ENCODE measurements at places on chromosomes 4 and X. TPM values are rescaled to one million over a fixed set of nuclear protein-coding genes. Genes with fewer than 3 reads are reported as not detected.

GRCh38 chr4:48234575-48234974 lies 35.1 kb downstream of the TEC start:
- no peak for DNase-seq

GRCh38 chrX:65987811-65988210 lies 52.1 kb downstream of the VSIG4 start:
- no peak for DNase-seq

DNA sequence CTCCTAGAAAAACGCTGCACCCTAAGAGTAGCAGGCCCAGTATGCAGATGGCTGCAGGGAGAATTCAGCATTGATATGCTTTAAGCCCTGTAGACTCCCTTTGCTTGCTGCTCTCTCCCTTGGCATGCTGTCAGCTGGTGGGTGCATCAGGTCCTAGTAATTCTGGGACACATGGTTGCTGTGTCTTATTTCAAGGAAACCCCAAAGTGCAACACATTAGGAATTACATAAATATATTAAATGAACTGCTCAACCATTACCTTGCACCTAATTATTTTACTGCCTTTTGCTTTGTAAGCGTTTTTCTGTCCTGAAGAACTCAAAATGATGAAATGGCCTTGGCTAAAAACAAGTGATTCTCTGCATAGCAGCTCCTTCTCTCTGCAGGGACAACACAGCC lies 516.3 kb downstream of the ZIC3 start:
- DNase-seq = no peak

DNA sequence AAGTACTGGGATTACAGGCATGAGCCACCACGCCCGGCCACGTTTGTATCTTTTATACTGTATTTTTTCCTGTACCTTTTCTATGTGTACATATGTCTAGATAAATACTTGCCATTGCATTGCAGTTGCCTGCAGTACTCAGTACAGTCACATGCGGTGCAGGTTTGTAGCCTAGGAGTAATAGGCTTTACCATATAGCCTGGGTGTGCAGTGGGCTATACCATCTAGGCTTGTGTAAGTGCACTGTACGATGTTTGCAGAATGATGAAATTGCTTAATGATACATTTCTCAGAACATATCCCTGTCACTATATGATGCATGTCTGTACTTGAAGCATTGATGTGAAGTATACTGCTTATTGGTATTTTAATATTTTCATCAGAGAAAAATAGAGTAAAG lies 115.4 kb upstream of the PUDP start:
- no peak for DNase-seq

DNA sequence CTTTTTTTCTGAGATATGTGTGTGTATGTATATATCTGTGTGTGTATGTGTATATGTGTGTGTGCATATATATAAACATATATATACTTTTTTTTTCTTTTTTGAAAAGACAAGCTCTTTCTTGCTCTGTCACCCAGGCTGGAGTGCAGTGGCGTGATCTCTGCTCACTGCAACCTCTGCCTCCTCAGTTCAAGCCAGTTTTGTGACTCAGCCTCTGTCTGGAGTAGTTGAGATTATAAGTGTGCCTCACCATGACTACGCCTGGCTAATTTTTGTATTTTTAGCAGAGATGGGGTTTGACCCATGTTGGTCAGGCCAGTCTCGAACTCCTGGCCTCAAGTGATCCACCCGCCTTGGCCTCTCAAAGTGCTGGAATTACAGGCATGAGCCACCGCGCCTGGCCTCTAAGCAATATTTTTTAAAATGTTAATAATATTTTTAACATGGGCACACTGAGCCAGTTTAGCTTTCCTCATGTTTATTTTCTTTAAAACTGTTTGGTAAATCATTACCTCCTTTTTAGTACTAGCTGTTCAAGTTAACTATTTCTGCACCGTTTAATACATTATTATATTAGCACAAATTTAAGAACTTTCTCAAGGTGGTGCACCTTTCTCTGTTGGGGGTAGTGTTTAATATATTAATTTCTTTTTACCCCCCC lies 33.3 kb downstream of the BBS12 start:
- DNase-seq = no peak

The ANXA10 gene
- total RNA-seq = not detected

GRCh38 chr4:41320278-41320677 lies 63.5 kb downstream of the UCHL1 start:
- DNase-seq = no peak

DNA sequence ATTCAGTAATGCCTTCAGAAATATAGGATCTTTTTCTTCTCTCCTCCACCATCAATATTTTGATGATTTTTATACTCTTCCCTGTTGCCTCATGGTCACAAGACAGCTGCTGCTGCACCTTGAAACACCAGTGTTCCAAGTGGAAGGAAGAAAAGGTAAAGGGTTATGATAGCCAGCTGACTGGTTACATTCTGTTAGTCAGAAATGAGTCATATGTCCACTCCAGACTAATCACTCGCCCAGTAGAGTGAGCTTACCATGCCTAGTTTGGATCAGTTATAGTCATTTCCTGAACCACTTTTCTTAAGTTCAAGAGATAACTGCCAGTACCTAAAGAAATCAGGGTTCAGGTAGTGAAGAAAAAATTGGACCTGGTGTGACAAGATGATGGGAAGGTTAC lies 532.3 kb upstream of the SMIM31 start:
- no peak for DNase-seq

DNA sequence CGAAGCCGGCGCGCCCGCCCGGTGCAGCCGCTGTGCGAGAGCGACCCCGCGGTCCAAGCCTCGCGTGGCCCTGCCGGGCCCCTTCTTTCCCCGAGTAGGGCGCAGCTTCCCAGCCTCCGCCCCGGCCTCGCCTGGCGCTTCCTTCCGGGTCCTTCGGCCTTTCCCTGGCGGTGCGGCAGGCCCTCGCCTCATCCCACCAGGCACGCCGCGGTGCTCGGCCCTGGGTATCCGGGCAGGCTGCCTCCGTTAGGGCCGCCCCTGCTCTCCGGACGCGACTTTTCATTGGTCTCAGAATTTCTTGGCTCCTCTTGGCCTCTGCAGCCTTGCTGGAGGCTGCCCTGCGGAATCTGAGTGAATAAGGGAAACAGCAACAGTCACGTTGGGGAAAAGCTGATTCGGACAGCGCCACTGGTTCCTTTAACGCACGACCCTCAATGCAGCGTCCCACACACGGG lies 429 bp downstream of the UVSSA start:
- peak; percentile 47 for DNase-seq

The DMP1 gene
- not detected for total RNA-seq

The RCHY1 gene
- 25.4 TPM for total RNA-seq

- DNase-seq = no peak
Observed at GRCh38 chr4:7784131-7784870, 155.4 kb downstream of the AFAP1 start.

All from activated T-helper 2 cell treated with anti-CD3 and anti-CD28 coated beads, Interferon-gamma antibody, Interleukin-2, Interleukin-4, amounts not matched to agents 10 μg/mL and 5 μg/mL and 100 μg/mL, durations not matched to agents 14 hours and 24 hours and 36 hours (primary cell).